ENCODE measurements at places on chromosomes 3 and 15. TPM values are rescaled to one million over a fixed set of nuclear protein-coding genes. Genes with fewer than 3 reads are reported as not detected.

The EPHB3 gene
- total RNA-seq, result not detected

The RYR3 gene
- total RNA-seq, result 0.09 TPM

The GOLGA8H gene
- total RNA-seq, result 2.6 TPM

The GPR156 gene
- total RNA-seq, result 0.75 TPM

The HGD gene
- 4.0 TPM for total RNA-seq

The SERPINI2 gene
- total RNA-seq, result not detected

The PPP1R14D gene
- total RNA-seq, result not detected

The BFSP2 gene
- total RNA-seq, result not detected

The LARP6 gene
- total RNA-seq, result not detected

The C3orf22 gene
- total RNA-seq, result not detected

The STRA6 gene
- not detected for total RNA-seq

The TMEM45A gene
- 0.25 TPM for total RNA-seq

Measured in natural killer cell (primary cell).